Stomach (tissue), 19 donors: ENCODE measurements at places on chromosomes 7 and 10.

GRCh38 chr7:78662939-78663338 lies 790.5 kb downstream of the MAGI2 start:
- no peak for DNase-seq

GRCh38 chr10:55274367-55274766 lies 473.3 kb upstream of the PCDH15 start:
- no peak for DNase-seq

- no peak for DNase-seq
Measured at GRCh38 chr7:26182283-26182682, 18.3 kb downstream of the HNRNPA2B1 start.

DNA sequence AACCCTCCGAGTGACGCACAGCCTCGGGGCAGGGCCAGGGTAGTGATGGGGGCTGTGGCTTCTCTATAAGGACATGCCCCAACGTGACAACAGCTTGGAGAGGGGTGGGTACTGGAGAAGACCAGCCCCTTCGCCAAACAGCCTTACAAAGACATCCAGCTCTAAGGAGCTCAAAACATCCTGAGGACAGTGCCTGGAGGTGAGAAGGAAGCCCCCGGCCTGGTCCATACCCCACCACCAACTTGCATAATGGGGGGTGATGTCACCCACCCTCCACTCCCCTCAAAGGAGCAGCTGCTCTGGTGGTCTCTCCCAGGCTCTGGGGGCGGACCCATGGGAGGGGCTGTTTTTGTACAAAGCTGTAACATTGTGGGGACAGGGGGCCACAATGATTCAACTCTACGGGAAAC lies 15.1 kb downstream of the PRSS2 start:
- no peak for DNase-seq

GRCh38 chr7:105808703-105809590 lies 67.5 kb downstream of the ATXN7L1 start:
- peak; percentile 71 for DNase-seq

GRCh38 chr7:56375173-56375572 lies 259.0 kb upstream of the NUPR2 start:
- DNase-seq = no peak

- DNase-seq = no peak
Measured at GRCh38 chr7:16838386-16838785, 33.6 kb upstream of the AGR2 start.

DNA sequence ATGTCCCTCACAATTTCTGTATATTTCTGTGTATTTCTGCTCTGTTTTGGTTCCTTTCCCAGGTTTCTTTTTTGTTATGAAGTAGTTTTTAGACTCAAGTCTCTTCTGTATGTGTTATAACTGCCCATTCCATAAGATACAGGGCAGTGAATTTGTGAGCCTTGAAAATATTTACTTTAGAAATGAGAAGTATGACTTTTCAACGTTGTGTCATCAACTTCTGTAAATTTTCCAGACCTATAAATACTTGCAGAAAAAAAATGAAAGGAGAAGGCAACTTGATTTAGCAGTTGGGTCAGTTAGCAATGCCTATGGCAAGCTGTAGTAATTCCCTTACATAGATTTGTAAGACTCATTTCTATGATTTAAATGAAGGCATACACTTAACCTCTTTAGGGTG lies 11.5 kb downstream of the EGFR start:
- DNase-seq = no peak

GRCh38 chr10:15469111-15469510 lies 98.0 kb upstream of the FAM171A1 start:
- DNase-seq = no peak

GRCh38 chr7:112199035-112199655 lies 7.1 kb downstream of the DOCK4 start:
- no peak for DNase-seq

- DNase-seq = no peak
Measured at GRCh38 chr10:60093317-60093716, 187.0 kb upstream of the CCDC6 start.

DNA sequence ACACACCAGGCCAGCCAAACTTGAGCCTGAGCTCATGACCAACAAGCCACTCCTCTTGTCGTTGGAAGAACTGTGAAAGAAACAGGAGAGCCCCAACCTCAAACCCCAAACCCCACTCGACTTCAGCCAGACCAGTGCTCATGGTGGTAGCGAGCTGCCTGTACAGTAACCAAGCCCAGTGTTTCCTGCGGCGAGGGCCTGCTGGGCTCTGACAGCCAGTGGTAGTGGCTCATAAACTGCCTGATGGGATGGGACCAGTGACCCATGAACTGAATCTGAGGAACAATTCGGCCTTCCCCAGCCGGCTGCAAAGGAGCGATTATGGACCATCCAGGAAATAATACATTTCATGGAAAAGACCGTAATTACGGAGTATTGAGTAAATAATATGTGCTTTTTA lies 191.9 kb downstream of the RPS24 start:
- DNase-seq = no peak

GRCh38 chr7:8204339-8205030 lies 57.5 kb downstream of the ICA1 start:
- DNase-seq = no peak

DNA sequence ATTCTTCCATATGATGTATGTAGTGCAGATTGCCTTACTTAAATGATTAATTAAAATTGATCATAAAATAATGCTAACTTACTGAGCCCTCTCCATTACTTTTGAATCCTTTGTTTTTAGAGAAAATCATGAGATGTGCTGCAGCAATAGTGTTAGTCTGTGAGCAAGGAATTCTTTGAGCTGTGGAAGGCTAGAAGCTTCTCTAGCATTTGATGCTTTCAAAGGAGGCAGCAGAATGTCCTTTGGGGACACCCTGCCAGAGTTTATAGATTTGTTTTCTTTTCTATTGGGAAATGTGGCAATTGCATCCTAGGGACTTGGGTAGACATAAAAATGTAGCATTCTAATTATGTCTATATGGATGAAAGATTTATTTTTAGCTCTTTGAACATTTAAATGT lies 284.1 kb upstream of the SMIM30 start:
- no peak for DNase-seq
